ENCODE measurements at places on chromosomes 4 and X.

GRCh38 chr4:3077796-3078195 lies 3.3 kb downstream of the HTT start:
- DNase-seq, result no peak

- no peak for DNase-seq
These were observed 38.6 kb downstream of the MTMR1 start for GRCh38 chrX:150731795-150732194.

GRCh38 chr4:104973708-104974107 lies 173.0 kb upstream of the TET2 start:
- no peak for DNase-seq

- no peak for DNase-seq
These were observed 61.6 kb upstream of the STS start for GRCh38 chrX:7085879-7086278.

GRCh38 chr4:123503698-123504363 lies 107.2 kb downstream of the SPRY1 start:
- no peak for DNase-seq

DNA sequence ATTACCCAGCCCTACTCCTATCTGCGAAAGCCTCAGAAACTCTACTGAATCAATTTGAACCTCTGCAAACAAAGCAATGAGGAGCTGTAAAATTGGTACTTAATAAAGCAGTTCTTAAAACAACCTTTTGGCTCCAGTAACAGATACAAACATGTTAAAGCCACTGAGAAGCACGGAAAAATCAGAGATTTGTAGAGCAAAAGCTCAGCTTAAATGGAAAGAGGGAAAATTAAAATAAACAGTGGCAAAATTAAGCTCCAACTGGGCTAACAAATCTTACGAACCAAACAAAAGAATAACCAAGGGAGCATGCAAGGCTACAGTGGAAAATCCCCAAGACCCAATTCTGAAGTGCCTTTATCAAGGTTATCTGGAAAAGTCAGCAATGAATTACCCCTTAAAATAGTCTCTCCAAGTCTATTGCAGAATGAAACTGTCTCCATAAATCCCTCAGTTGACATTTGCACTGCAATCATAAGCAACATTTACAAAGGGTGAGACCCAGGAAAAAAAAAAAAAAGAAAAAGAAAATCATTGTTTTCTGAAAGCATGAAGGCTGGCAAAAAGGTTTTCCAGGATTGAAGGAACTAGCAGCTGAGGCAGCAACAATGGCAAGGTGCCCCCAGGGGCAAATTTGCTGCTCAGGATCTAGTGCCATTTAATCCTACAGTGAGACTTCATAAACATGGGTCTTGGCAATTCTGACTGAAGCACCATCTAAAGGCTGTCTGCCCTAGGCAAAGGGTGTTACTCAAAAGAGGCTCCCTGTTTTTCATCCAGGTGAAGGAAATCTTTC lies 40.1 kb downstream of the USP46 start:
- no peak for DNase-seq

GRCh38 chr4:128782076-128782715 lies 27.3 kb upstream of the JADE1 start:
- DNase-seq, result peak; percentile 30

DNA sequence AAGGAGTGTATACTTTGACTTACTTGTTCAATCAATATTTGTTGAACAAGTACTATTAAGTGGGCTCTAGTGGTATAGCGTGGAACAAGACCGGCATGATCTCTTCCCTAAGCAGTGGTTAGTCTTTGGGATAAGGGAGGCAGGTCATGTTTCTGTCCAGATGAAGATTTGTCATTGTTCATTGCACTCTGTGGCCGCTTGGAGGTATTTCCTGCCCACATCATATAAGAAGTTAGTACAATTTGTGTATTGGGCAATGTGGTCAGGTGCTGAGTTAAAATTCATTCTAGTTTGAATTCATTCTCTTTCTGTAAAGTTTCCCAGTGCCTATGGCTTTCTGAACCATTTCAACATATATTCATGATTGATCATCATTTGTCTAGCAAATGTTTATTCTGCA lies 101.1 kb upstream of the SHISA3 start:
- no peak for DNase-seq

DNA sequence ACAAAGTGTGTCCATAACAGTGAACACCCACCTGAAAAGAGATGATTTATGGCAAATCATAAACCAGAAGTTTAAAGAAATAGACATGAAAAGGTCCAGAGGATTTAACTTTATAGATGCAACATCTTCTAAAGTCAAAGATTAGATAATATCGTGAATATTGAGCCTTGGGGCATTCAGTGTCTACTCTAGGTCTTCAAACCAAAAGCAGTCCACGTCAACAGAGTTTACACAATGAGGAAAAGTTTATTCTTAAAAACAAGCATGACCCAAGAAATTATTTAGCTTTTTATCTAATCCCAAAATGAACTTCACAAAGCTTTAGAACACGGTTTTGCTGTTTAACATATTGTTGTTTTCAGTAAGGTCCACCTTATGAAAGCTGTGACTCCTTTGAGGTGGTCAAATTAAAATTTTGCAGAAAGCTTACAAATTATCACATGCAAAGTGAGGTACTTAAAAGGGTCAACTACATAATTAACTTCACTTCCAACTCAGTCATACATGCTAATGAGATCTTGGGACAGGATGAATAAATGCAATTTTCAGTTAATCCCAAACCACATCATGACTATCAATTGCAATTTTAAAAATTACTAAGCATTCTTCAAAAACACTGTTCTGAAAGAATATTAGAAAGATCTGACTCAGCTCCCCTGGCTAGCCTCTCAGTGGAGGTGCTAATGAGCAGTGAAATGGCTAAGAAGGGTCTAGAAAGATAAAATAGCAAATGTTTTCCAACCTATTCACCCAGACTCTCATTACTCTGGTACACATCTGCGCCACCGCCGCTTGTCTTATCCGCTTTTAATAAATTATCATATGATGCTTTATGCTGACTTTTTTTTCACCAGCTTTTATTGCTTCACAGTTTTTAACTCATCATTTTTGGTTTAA lies 92.4 kb upstream of the WDR17 start:
- no peak for DNase-seq

GRCh38 chr4:7630568-7631287 lies 196.0 kb upstream of the PSAPL1 start:
- DNase-seq, result no peak

- no peak for DNase-seq
These were observed 3.3 kb upstream of the KIAA1210 start for GRCh38 chrX:119130911-119131310.

GRCh38 chr4:25890571-25891485 lies 23.2 kb upstream of the SMIM20 start:
- no peak for DNase-seq

DNA sequence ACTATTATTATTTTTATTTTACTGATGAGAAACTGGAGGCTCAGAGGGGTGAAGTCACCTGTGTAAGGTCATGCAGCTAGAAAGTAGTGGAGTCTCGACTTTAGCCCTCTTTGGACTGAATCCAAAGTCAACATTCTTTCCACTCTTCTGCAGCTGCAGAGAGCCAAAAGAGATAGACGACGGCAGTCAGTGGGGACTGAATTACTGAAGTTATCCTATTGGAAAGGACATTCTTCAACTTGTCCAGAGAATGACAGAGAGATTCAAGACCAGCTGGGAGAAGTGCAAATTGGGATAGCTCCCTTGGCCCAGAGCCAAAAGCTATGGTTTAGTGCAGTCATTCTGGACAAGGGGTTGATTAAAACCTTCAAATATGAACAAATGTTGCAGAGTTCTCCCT lies 42.5 kb downstream of the VGLL1 start:
- no peak for DNase-seq

- no peak for DNase-seq
These were observed 37.9 kb downstream of the SGMS2 start for GRCh38 chr4:107862658-107863057.

- no peak for DNase-seq
These were observed 189.9 kb upstream of the RBPJ start for GRCh38 chr4:26130841-26131432.

DNA sequence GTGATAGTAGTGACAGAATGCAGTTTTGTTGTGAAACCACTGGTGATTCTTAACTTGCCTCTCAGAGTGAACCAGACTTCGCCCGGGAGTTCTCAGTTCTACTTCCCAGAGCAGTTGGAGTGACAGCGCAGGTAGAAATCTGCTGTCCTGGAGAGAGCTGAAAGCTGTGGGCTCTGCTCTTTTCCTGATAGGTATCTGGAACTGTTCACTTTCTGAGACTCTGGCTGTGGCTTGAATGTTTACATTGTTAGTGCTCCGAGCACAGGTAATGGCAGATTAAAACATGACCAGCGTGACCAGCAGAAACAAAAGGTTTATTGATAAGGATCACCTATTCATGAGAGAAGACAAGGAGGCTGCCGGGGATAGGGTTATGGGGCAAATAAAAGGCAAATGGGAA lies 360.7 kb downstream of the BMPR1B start:
- no peak for DNase-seq

DNA sequence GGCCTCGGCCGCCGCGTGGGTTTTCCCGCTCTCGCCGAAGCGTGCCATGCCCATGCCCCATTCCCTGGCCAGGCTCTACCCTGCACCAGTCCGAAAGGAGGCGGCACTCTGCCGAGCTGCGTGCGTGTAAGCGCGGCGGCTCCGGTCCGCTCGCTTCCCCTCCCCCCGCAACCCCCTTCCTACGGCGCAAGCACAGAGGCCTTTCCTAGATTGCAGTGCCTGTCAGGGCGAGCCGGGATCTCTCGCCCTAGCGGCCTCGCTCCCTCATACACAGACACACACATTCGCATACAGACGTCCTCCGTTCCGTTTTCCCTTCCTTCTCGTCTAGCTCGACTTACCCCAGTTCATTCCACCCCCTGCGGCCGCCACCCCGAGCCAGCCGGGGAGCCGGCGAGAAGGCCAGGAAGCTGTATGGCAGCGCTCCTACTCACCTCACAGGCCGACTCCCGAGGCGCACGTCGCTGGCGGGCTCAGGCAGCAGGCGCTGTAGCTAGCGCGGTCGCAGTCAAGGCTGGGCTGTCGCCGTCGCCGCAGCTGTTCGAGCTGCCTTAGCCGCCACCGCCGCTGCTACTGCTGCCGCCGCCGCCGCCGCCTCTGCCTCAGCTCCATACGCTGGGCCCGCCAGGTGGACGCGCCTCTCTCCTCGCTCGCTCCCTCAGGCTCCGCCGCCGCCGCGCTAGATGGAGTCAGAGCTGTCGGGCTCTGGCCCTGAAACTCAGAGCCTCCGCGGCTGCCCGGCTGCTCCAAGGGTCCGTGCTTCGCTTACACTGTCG lies 615 bp downstream of the NEXMIF start:
- no peak for DNase-seq

GRCh38 chr4:146522869-146523205 lies 1.1 kb upstream of the SLC10A7 start:
- DNase-seq, result no peak

- DNase-seq, result no peak
These were observed 193.9 kb downstream of the ANK2 start for GRCh38 chr4:113243312-113243711.

GRCh38 chr4:47287735-47288134 lies 175.8 kb downstream of the COMMD8 start:
- no peak for DNase-seq

DNA sequence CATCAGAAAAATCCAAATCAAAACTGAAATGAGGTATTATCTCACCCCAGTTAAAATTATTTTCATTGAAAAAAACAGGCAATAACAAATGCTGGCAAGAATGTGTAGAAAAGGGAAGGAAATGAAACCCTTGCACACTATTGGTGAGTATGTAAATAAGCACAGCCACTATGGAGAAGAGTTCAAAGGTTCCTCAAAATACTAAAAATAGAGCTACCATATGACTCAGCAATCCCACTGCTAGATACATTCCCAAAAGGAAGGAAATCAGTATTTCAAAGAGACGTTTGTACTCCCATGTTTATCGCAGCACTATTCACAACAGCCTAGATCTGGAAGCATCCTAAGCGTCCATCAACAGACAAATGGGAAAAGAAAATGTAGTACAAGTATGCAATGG lies 932.4 kb downstream of the PCDH18 start:
- DNase-seq, result no peak

DNA sequence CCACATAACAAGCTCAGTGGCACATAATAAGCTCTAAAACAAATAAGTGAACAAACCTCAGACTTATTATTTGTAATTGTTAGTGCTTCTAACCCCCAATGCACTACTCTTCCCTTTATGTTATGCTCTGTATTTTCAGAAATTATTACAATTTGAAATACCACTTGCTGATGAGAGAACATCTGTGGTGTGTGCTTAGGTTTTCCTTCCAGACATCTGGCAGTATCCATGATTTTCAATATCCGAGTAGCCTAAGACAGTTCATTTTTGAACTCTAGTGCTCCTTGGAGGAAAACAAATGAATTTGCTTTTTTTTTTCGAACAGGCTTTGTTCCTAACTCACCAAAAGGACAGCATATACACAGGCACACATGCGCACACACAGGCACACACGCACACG lies 278.7 kb upstream of the CLNK start:
- no peak for DNase-seq

- DNase-seq, result no peak
These were observed 93.0 kb downstream of the FAM53A start for GRCh38 chr4:1591107-1591506.

DNA sequence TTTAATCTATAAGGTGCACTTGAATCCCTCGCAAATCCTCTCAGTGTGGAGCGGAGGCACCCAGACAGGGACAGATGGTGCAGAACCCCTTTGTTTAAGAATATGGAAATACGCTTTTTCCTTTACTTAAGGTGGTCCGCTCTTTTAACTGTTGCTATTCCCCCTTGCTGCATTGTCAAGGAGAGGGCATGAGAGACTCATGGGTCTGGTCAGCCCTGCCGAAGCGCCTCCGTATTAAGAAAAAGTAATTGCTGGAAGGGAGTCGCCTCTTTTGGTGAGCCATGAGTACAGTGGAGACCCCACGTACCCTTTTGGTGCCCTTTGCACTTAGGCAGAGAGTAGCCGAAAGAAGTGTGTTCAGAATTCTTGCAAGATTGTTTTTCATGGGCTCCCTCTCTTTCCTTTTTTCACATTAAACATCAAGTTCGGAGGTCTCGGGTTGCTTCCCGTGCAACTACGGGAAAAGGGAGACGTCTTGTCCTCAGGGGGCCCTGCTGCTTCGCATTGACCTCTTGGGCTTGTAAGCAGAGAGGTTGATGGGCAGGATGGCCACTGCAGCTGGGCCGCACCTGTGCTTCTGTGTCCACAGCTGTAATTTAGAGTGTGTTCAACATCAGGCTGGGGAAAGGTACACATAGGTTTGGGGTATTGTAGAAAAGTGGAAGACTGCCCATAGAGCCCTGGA lies 109.6 kb downstream of the SPRY1 start:
- DNase-seq, result no peak

DNA sequence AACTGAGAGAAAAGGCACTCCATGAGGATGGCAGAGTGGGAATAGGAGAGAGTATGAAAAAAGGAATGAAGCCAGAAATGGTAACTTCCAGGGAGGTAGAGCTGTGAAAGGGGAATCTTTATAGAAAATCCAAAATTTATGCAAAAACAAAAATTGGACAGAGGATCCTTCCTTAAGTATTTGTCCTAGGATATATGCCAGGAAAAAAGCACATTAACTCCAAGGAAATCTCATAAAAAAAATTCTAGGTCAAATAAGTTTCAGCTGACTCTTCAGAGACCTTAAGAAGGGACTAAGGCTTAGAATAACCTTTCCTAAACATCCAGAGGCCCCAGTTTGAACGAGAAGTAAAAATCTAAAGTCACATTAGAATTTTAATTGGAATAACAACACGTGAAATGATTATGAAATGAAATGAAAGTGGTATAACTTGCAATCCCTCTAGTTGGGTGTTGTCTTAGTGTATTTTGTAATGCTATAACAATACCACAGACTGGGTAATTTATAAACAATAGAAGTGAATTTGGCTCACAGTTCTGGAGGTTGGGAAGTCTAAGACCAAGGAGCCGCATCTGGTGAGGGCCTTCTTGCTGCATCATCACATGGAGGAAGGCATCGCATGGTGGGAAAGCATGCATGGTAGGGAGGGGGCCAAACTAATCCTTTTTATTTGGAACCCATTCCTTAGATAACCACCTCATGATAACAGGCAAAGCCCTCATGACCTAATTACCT lies 145.4 kb upstream of the RXFP1 start:
- DNase-seq, result no peak
